ENCODE measurements at places on chromosomes 2 and 18.

DNA sequence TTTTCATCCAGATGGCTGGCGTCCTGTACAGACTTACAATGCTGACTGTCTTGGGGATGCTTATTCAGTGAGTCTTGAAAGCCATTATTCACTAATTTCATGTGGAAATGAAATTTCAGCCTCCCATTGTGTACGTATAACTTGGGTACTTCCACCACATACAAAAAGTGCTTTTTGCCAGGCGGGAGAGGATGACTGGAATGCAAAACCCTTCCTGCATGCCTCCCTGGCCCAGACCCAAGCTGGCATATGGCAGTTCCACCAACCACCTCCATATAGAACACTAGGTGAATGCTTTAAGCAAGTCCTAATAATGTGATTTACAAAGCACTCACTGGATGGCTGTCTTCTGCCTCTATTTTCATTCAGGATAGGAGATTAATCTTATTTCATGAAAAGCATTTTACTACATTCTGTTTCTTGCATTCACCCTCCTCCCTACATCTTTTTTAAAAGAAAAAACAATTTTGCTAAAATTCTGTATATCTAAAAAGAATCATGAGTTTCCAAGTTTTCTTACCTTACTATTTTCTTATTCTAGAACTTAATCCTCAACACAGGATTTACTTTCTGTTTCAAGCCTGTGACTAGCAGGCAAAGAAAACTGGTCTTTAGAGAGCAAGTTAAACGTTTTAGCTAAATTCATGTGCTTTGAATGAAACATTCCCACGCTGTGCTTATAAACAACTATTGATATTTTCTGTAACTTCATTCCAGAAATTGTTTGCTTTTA, 327.6 kb downstream of the NCKAP5 start:
- DNase-seq: no peak

DNA sequence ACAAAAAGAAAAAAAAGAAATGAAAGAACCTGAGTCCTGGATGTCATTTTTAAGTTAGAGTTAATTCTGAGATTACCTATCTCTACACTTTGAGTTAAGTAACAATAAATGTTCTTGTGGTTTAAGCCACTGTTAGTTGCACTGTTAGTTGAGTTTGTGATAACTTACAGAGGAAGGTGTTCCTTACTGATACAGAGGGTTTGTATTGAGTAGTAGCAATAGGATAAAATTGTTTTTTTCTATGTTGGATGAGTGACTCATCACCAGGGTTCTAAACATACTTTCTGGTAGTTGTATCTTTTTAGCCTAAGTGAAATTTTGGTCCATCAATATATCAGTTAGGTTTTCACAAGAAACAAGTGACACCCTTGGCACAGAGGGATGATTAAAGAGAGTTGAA, 4.0 kb upstream of the LCLAT1 start:
- no peak for DNase-seq

DNA sequence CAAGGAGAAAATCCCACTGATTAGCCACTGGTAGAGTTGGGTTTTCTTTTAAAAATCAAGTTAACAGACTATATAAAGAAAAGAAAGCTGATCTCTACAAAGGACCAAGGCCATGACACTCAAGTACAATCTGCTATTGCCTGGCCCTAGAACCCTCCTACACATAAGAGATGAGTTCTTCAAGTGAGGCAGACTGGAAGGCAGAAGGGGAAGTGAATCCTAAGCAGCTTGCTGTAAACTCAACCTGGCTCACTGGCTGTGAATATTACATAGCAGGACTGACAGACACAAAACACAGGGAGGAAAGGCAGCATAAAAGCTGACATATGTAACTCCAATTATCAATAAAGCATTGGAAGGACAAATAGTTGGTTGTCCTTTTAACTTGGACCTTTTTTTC, 65.4 kb downstream of the TRIP12 start:
- DNase-seq: no peak

DNA sequence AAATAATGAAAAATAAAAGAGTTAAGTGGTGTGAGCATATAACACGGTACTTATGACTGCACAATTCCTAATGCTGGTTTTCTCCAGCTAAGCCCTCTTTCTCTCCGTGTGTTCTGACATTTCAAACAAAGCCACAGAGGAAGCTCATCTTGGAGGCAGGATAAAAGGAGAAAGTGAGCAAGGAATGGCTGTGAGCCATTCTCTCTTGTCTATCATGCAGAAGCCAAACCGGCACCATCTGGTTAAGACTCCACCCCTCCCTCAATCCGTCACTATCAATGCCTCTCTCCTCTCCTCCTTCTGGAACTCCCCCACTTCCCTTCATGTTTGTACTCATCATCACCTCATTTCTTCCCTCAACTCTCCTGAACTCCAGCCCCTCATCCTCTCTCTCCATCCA, 210.4 kb downstream of the TMEM163 start:
- no peak for DNase-seq

GRCh38 chr2:204174034-204174433, 237.5 kb downstream of the ICOS start:
- no peak for DNase-seq

DNA sequence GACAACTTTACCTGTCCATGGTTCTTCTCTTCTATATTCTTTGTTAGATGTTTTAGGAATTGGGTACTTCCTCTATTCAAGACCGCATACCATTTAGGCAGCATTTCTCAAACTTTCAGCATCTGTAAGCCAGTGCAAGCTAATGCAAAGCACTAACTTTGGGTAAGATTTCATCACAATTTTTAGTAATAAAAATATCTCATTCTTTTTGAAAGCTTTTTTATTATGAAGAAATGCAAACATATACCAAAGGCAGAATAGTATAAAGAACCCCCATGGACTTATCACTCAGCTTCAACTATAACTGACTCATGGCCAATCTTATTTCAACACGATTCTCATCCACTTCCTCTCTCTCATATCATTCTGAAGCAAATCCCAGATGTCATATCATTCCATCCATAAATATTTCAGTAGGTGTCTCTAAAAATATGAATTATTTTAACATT, 32.9 kb downstream of the INO80C start:
- DNase-seq: no peak

- no peak for DNase-seq
These were observed 469.8 kb upstream of the ACVR2A start for GRCh38 chr2:147375073-147375472.

- DNase-seq: no peak
These were observed 988 bp upstream of the KANSL1L start for GRCh38 chr2:210172219-210172575.

DNA sequence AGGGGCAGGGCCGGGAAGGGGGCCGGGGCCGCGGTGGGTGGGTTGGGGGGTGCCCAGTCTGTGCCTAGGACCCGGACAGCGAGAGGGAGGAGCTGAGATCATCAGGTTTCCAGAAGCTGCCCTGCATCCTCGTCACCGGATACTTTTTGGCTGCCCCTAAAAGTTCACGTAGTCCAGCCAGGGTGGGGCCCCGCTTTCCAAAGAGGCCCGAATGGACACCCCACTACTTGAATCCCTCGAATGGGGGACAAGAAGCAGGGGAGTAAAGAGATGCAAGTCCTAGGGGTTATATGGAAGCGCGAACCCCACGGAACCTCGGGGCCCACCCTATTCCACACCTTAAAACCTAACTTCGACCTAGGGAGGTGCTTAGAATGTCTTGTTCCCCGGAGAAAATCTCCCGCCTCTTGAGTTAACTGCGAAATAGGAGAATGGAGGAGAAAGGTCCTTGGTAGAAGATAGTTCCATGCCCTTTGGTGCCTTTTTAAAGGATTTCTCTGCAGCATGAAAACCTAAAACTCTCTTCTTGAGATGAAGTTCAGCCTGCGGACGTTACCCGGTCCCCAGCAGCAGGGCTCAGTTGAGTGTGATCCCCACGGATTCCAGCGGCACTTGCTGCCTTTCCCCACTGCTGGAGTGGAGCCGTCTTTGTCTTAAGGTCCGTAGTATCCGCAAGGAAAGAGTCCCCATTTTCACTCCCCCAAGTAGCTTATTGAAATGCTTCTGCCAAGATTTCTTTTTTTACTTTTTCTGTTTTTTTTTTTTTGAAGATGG, 2.1 kb upstream of the RNF152 start:
- DNase-seq: no peak

All from vagina (tissue), 2 donors.